ENCODE measurements at places on chromosomes 7 and 10. TPM values are rescaled to one million over a fixed set of nuclear protein-coding genes. Genes with fewer than 3 reads are reported as not detected.
A peak's percentile ranks its signal among the peaks of the same experiment; 100 is the strongest.

- no peak for DNase-seq
- H3K27ac ChIP-seq: no peak overlapping the region
- H3K27me3 ChIP-seq: no peaks in the 10 kb centered on the region
- H3K36me3 ChIP-seq: no peaks in the 10 kb centered on the region
These were observed 153.4 kb upstream of the FEZF1 start for GRCh38 chr7:122457969-122458368.

TDRD1 gene
- 0.05 TPM for total RNA-seq

GRCh38 chr7:30931929-30932540 lies 20.4 kb downstream of the AQP1 start:
- H3K4me3 ChIP-seq: no peak overlapping the region
- no peak for DNase-seq
- no peaks in the 10 kb centered on the region for H3K27me3 ChIP-seq
- H3K4me1 ChIP-seq: no peaks in the 10 kb centered on the region

DNA sequence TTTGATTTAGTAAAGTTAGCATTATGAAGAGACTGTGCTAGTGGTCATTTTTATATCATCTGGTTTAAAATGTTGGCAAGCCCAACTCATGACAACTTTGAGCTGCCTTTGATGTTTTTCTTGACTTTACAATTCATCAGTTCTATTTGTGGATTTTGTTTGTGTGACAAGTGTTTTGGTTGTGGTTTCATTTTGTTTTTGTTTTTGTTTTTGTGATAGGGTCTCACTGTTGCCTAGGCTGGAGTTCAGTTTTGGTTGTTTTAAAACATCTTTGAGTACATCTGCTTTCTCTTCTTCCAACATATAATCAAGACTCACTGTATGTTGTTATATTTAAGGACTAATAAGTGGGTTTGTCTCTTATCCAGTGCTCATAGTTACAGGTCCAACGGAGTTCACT lies 17.6 kb upstream of the SFR1 start:
- no peaks in the 10 kb centered on the region for H3K27me3 ChIP-seq
- no peak overlapping the region for H3K27ac ChIP-seq
- no peak for DNase-seq
- H3K36me3 ChIP-seq: no peaks in the 10 kb centered on the region

DNA sequence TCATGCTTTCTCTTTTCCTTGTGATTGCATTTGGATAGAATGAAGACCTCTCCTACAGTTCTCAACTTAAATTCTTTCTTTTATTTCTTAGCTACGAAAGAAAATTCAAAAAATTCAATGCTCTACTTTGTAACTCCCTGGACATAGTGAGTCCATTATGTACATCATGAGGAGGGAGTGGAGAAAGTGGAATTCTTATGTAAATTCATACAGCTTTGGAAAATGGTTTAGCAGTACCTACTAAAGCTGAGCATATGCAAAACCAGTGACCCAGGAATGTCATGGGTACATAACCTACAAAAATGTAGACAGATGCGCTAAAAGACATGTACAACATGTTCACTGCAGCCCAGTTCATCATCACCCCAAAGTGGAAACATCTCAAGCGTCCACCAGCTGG lies 8.8 kb upstream of the PRKCQ start:
- H3K27ac ChIP-seq: peak overlapping the region; percentile 97
- peaks cover 80% of the 10 kb centered on the region for H3K4me1 ChIP-seq
- DNase-seq: no peak
- peaks cover 84% of the 10 kb centered on the region for H3K36me3 ChIP-seq

DNA sequence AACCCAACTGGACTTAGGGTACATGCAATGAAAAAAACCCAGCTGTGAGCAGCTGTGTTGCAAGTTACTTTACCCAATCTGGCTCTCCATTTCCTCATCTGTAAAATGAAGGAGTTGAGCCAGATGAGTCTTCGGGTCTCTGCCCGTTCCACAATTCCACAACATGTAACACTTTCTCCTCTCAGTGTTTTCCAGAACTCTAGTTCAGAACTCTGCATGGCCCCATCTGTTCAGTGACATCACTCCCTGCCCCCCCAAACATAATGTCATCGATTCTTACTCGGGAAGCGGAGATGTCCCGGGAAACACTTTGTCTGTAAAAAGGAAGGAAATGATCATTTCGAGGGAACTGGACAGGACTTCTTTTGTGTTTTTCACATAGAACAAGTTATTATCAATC lies 2.5 kb downstream of the SH3PXD2A start:
- no peak overlapping the region for H3K4me3 ChIP-seq
- no peaks in the 10 kb centered on the region for H3K36me3 ChIP-seq
- peaks cover 5% of the 10 kb centered on the region for H3K4me1 ChIP-seq
- peaks cover 33% of the 10 kb centered on the region for H3K27me3 ChIP-seq
- no peak overlapping the region for H3K27ac ChIP-seq
- DNase-seq: no peak

DNA sequence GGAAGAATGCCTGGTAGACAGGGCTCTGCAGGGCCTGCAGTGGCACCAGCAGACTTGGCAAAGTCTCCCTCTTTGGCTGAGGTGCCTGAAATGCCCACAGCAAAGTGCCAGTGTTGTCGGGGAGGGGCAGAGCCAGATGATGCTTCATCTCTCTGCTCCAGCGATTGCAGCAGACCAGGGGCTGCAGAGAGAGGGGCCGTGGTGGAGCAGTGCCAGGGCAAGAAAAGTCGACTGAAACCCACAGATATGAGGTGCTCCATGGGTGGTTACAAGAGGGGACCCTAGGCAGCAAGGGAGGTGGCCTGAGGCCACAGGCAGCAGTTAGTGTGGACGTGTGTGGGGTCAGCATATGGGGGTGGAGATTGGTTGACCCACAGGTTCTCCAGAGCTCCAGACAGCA lies 123.5 kb upstream of the SHH start:
- H3K4me3 ChIP-seq: no peak overlapping the region
- no peaks in the 10 kb centered on the region for H3K27me3 ChIP-seq
- no peaks in the 10 kb centered on the region for H3K4me1 ChIP-seq
- H3K36me3 ChIP-seq: no peaks in the 10 kb centered on the region
- no peak overlapping the region for H3K27ac ChIP-seq

DNA sequence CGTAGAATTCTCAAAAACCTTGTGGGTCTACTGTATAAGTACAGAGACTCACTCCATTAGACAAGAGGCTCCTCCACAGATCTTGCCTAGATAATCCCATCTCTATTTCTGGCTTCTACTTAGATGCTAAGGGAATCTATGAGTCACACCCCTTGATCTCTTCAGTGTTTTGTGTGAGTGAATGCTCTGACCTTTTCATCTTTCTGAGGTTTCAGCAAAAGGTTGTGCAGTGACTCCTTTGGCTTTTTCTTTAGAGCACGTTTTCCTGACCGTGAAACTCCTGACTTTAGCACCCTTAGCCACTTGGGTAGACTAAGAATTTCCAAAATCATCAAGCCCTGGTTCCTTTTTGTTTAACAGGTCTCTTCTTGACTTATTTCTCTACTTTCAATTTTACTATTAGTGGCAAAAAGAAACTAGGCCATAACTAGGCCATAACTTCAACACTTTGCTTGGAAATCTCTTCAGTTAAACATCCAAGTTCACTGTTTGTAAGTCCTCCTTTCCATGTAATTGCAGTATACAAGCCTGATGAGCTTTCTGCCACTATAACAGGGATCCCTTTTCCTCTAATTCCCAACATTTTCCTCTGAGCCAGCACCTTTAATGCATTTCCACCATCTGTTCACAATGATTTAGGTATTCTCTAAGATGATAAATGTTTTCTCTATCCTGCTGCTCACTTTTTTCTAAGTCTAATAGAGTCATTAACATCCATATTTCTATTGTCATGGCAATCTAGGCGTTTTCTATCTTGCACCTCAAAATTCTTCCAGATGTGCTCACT lies 19.4 kb downstream of the COPG2 start:
- H3K27ac ChIP-seq: peak overlapping the region; percentile 77
- H3K27me3 ChIP-seq: no peaks in the 10 kb centered on the region
- H3K4me3 ChIP-seq: peak overlapping the region; percentile 7
- peaks cover 37% of the 10 kb centered on the region for H3K4me1 ChIP-seq
- peak; percentile 44 for DNase-seq

DNA sequence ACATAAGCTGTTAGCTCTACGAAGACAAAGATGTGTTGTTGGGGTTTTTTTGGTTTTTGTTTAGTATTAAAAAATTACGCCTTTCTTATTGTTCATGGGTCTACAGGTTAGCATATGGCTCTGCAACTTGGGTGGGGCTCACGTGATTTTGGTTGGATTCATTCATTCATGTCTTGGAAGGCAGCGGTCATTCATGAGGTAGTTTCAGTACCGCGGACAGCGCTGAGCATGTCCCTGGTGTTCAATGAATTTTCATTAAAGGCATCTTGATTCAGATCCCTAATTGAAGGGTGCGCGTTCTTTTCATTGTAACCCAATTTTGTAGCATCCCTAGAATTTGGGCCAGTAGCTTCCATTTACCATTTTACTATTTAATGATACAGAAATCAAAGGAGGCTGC lies 42.9 kb upstream of the TCERG1L start:
- no peak overlapping the region for H3K27ac ChIP-seq
- H3K27me3 ChIP-seq: no peaks in the 10 kb centered on the region
- H3K36me3 ChIP-seq: no peaks in the 10 kb centered on the region
- H3K4me3 ChIP-seq: no peak overlapping the region
- no peaks in the 10 kb centered on the region for H3K4me1 ChIP-seq
- peak; percentile 9 for DNase-seq

GRCh38 chr10:80502621-80503583 lies 34.8 kb upstream of the SH2D4B start:
- peaks cover 24% of the 10 kb centered on the region for H3K36me3 ChIP-seq
- H3K4me3 ChIP-seq: no peak overlapping the region
- H3K27ac ChIP-seq: peak overlapping the region; percentile 82
- H3K27me3 ChIP-seq: no peaks in the 10 kb centered on the region
- H3K4me1 ChIP-seq: peaks cover 75% of the 10 kb centered on the region

GRCh38 chr10:122638106-122638505 lies 61.5 kb downstream of the C10orf120 start:
- no peaks in the 10 kb centered on the region for H3K36me3 ChIP-seq
- H3K4me1 ChIP-seq: no peaks in the 10 kb centered on the region

DNA sequence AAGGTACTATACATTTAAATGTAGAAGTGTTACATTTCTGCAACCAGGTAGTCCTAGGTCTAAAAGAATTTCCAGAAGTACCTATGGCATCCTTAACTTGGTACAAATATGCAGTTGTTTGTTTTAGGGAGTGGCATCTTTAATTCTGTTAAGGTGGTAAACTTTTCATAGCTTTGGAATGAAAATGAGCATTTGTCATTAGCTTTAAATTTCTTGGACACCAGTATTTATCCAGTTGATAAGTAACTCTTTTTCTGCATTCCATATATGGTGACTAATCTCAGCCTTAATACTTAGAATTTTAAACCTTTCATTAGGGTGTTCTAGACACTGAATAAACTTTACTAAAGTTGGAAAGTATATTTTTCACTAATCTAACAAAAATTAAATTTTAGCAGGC lies 10.8 kb downstream of the SLF2 start:
- H3K4me1 ChIP-seq: peaks cover 6% of the 10 kb centered on the region
- no peaks in the 10 kb centered on the region for H3K27me3 ChIP-seq
- H3K4me3 ChIP-seq: no peak overlapping the region
- no peak for DNase-seq
- no peak overlapping the region for H3K27ac ChIP-seq
- peaks cover 43% of the 10 kb centered on the region for H3K36me3 ChIP-seq

- H3K36me3 ChIP-seq: peaks cover 12% of the 10 kb centered on the region
- H3K4me1 ChIP-seq: peaks cover 15% of the 10 kb centered on the region
- peaks cover 2% of the 10 kb centered on the region for H3K27me3 ChIP-seq
- peak within 1 kb of the TSS; percentile 66 for H3K27ac ChIP-seq
- DNase-seq: peak; percentile 65
These were observed at the start of gene ADAP1 for GRCh38 chr7:954330-955238. Gene ADAP1, minus strand, starts transcription at chr7:954680. Its CDS starts 203 bp downstream, at chr7:954477.

DNA sequence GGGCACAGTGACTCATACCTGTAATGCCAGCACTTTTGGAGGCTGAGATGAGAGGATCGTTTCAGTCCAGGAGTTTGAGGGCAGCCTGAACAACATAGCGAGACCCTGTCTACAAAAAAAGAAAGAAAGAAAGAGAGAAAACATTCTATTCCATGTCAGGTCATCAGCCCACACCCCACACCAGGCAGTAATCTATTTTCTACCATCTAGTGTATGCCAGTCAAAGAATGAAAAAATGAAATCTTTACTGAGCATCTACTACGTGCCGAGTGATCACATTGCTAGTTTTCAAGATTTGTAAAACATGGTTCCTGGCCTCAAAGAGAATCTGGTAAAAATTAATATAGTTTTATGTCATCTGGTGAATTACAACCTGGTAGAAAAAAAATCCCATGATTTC lies 3.1 kb upstream of the EPHB4 start:
- no peak for DNase-seq
- no peaks in the 10 kb centered on the region for H3K36me3 ChIP-seq
- no peak overlapping the region for H3K27ac ChIP-seq
- H3K4me3 ChIP-seq: no peak overlapping the region
- H3K4me1 ChIP-seq: peaks cover 17% of the 10 kb centered on the region
- H3K27me3 ChIP-seq: peaks cover 25% of the 10 kb centered on the region

GRCh38 chr10:27537787-27538186 lies 33.7 kb downstream of the RAB18 start:
- H3K27ac ChIP-seq: peak overlapping the region; percentile 16
- peaks cover 29% of the 10 kb centered on the region for H3K36me3 ChIP-seq
- peaks cover 32% of the 10 kb centered on the region for H3K4me1 ChIP-seq
- H3K4me3 ChIP-seq: no peak overlapping the region
- no peaks in the 10 kb centered on the region for H3K27me3 ChIP-seq
- no peak for DNase-seq

GRCh38 chr10:128061306-128062300 lies 64.6 kb downstream of the MKI67 start:
- peak overlapping the region; percentile 94 for H3K27ac ChIP-seq
- peaks cover 67% of the 10 kb centered on the region for H3K36me3 ChIP-seq
- H3K27me3 ChIP-seq: no peaks in the 10 kb centered on the region
- no peak for DNase-seq
- peaks cover 82% of the 10 kb centered on the region for H3K4me1 ChIP-seq
- peak overlapping the region; percentile 72 for H3K4me3 ChIP-seq

DNA sequence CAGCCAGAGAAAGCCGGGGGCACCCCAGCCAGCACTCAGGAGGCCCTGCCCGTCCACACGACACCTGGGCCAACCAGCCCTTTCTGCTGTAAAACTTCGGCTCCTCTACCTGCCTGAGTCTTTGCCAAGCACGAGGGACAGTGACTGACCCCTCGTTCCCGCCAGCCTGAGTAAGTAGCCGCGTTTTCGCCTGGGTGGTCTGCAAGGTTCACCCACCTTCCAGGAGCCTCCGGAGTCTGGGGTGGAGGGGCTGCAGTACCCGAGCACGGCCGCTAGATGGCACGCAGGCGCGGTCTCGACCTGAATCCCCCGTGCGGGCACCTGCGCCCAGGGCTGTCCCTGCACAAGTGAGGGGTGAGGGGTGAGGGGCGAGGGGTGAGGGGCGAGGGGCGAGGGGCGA lies 192.7 kb downstream of the PTPRN2 start:
- H3K27me3 ChIP-seq: no peaks in the 10 kb centered on the region
- no peak overlapping the region for H3K27ac ChIP-seq
- H3K36me3 ChIP-seq: no peaks in the 10 kb centered on the region
- H3K4me3 ChIP-seq: no peak overlapping the region

GRCh38 chr7:86925221-86925620 lies 134.2 kb downstream of the ELAPOR2 start:
- H3K36me3 ChIP-seq: no peaks in the 10 kb centered on the region
- no peak overlapping the region for H3K27ac ChIP-seq
- DNase-seq: no peak
- peaks cover 4% of the 10 kb centered on the region for H3K4me1 ChIP-seq

DYNC1I1 gene
- not detected for total RNA-seq

OPN4 gene
- total RNA-seq: not detected

Measured in activated CD8-positive, alpha-beta T cell treated with anti-CD3 and anti-CD28 coated beads for 36 hours (primary cell).